ENCODE measurements at places on chromosomes 2 and 18.
A peak's percentile ranks its signal among the peaks of the same experiment; 100 is the strongest.

- no peak for DNase-seq
These were observed 341.4 kb downstream of the SLC4A3 start for GRCh38 chr2:219968685-219969345.

DNA sequence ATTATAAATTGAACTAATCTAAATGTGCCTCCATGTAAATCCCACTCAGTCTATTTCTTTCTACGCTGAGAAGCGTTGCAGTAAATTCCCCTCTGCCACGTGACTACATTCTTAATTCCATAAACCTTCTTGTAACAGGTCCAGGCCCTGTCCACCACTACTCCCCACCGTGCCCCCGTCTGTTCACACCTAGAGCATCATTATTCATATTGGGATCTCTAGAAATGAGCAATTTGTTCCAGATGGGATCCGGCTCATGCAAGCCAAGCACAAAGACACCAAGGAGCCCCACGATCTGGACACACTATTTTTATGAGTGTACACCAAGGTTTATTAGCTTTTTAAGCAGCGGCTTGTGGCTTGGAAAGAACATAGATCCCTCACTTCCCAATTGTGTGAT is 38.2 kb downstream of the BOLA3 start:
- no peak for DNase-seq

DNA sequence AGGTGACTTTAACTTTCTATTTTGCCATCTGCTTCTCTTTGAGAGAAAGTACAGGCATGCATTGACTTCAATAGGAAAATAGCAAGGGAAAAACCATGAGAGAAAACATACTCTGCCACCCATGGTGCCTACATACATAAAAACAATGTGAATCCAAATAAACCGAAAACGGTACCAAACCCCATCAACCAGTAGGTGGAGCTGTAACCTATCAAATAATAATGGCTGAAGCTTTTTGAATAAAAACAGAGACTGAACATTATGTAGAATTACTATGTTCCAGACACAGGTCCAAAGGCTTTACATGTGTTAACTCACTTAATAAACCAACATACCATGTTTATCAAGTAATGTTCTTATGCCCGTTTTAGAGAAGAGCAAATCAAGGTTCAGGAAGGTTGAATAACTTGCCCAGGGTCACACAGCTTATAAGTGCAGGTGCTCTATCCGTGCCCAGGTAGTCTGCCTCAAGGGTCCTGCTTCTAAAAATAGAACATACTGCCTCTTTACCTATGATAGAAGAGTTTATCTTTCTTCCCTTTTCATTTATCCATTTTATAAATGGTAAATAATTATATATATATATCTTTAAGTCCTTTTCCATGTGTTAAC is 293.9 kb upstream of the SYT4 start:
- DNase-seq = peak; percentile 68

- DNase-seq = no peak
These were observed 168.2 kb downstream of the NEDD4L start for GRCh38 chr18:58212274-58212673.

DNA sequence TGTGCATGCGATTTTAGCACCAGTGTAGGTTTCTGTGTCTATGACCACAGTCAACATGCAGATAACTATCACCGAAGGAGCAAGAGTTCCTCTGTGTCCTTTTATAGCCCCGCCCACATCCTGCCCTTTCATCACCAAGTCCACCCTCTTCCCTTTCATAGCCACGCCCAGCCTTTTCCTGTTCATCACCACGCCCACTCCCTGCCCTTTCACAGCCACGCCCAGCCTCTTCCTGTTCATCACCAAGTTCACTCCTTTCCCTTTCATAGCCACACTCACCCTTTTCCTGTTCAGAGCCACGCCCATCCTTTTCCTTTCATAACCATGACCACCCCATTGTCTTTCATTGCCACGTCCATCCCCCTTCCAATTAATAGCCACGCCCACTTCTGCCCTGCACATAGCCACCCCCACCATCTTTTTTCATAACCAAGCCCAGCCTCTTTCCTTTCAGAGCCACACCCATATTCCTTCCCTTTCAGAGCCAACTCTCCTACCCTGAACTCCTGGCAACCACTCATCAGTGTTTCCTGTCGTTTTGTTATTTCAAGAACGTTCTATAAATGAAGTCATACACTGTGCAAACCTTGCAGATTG is 273.9 kb downstream of the MYT1L start:
- DNase-seq = peak; percentile 9

DNA sequence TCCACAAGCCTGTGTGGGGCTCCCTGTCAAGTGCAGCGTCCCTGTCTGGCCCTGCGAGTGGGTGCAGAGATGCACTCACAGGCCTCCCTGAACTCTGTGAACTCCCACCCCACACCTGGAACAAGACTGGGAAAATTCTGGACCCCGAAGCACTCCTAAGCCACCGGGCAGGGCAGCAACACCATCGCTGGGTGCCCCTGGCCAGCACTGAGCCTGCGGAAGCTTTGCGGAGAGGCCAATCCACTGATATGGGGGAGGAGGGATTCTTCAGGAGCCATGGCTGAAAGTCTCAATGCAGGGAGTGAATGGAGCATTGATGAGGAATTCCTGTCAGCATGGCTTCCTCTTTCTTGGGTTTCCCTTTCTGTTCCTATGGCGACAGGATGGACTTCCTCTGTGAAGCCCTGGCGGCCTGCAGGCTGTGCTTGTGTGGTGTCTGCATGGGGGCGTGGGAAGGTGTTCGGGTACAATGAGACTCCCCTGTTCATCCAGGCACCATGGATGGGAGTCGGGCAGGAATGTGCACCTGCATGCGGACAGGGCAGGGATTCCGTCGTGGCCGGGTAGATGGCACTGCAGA is 15.1 kb downstream of the TRIB2 start:
- no peak for DNase-seq

DNA sequence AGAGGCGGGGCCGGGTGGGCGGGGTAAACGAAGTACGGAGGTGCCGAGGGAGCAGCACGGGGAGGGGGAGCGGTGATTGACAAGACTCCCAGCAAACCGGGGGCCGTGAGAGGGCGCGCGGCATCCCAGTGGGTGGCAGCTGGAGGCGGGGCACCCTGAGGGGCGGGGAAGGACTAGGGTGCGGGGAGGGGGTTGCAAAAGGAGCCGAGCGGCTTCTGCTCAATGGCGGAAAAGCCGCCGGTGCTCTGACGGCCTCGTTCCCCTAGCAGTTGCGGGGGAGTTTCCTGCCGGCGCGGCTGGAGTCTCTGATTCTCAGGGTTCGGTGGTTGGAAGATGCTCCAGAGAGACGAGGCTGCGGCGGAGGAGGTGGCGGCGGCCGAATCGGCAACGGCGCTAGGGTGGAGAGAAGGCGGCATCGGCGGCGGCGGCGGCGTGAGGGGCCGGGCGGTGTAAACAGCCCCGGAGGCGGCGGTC is at the start of gene PPM1B:
Gene PPM1B, plus strand, starts transcription at position 195 of the 474 bp plus-strand sequence. CDS start 32,325 bp downstream, outside the sequence.
- no peak for DNase-seq

- no peak for DNase-seq
These were observed 73.1 kb upstream of the RMDN2 start for GRCh38 chr2:37851828-37852584.

DNA sequence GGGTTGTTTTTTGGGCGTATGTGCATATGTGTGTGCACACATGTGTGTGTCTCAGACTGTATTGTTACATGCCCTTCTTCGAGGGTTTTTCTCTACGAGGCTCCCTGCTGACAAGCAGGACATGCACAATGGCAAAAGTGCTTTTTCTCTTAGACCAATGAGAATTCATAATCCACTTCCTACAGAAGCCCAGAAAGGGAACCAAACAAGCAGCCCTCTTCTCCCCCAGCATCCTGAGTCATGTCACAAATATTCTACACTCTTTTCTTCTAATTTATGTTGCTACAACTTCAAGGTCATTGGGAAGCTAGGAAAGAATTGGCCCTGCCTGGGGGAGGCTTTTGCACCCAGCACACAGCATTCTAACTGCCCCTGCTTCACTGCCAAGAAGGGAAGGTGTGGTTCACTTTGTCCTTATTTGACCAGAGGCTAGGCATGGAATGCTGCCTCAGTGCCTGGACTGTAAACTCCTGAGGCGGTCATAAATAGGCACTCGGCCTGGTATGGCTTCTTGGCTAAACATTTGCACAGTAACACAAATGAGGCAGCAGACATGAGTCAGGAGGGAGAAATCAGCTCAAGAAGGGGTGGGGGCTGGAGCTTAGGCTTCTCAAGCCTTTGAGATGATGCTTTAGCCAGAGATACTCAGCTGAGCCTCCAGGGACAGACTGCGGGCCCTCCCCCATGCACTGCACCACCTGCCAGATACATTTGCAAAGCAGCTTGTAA is 92.7 kb upstream of the KLF7 start:
- peak; percentile 52 for DNase-seq

- no peak for DNase-seq
These were observed 154.1 kb downstream of the HDAC4 start for GRCh38 chr2:239246723-239247122.

- no peak for DNase-seq
These were observed 41.0 kb upstream of the GPR17 start for GRCh38 chr2:127604986-127605385.

DNA sequence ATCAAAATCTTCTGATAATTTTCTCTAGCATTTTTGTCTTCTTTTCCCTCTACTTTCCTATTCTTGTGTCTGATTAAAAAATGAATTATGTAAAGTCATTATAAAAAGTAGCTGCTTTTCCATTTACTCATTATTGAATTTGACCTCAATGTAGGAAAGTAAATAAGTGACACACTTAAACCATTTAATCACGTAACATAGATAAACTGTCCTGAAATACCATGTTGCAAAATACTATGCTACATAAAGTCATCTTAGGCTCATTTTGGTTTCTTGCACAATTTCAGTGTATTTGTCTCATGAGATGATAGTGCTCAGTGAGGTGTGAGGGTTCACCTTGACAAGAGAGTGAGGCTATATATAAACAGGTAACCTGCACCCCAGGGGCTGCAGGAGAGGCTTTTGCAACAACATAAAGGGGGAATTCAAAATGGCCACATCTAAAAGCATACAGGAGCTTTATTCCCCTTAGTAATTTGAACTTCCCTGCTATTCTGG is 502.7 kb downstream of the RNF144A start:
- DNase-seq = no peak

GRCh38 chr18:48680339-48681250 is 141.8 kb downstream of the CTIF start:
- DNase-seq = no peak

DNA sequence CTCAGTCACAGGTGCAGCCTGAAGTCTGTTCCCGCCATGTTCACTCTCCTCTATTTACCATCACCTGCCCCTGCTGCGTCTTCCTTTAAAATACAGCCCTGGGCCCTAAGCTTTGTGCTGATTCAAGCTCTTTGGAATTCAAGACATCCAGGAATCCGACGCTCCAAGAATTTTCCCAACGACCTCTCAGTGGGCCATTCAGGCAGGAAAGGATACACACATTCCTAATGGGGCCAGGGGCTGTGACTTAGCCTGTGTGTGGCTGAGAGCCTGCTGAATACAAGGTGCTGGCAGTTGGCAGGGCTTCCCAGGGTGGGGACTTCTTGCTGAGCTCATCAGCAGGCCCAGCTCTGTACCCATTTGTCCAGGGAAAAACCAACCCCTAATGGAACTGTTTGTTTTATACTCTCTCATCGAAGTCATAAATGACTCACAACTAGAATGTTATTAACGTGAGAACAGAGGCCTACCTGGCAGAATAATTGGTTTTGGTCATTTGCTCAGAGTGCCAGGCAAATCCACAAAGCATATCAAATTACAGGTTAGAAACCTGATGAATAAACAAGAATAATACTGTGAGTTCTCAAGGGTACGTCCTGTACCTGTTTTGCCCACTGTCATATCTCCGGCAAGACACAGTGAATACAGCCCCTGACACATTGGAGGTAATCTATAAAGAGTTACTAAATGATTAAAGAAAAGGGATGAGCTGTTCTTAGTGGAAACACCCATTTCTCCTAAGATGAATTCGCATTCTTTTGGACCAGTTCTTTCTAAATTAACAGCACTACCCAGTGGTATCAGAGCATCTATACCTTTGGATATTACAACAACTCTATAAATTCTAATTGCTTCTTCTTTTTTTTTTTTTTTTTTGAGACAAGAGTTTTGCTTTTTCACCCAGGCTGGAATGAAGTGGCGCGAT is 12.6 kb upstream of the KCMF1 start:
- no peak for DNase-seq

GRCh38 chr2:156421851-156422250 is 14.3 kb upstream of the GPD2 start:
- no peak for DNase-seq

DNA sequence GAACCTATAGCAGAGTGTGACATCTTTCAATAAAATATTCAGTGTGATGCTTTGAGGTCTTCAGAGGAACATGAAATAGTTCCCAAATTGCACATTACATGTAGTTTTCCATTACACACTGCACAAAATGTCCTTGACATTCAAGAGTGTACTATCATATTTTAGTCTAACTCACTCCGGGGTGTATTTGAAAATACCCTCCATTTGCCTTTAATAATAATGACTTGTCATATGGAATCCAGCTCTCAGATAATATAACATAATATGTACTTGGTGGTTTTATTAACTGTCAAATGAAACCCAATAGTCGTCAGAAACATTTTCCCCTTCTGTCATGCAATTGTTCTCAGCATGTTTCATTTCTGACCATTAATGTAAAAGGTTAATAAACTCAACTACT is 176.7 kb upstream of the CDH19 start:
- DNase-seq = no peak

DNA sequence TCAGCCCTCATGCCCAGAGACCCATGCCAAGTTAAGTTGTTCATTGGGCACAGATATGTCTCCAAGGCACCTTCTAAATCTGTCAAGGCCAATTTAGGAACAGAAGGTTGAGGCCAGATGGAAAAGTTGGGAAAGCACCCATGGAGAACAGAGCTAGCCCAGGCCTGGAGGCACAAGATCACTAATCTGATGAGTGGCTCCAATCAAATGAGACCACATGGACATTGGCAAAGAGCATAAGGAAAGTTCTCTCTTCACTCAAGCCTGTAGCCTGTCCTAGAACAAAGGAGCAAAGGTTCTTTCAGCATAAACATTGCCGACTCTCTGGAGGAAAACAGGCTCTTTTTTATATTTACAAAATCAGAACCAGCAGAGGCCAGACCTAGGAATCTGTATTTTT is 154.8 kb downstream of the RNF152 start:
- no peak for DNase-seq

GRCh38 chr2:20930928-20931327 is 108.0 kb upstream of the LDAH start:
- no peak for DNase-seq

GRCh38 chr2:119605096-119605495 is 60.8 kb downstream of the CFAP221 start:
- DNase-seq = no peak

Measured in erythroblast (primary cell).